ENCODE measurements at places on chromosomes 16 and 17.

- DNase-seq, result no peak
Measured at GRCh38 chr17:81139428-81139827, 25.9 kb upstream of the PVALEF start.

- no peak for DNase-seq
Measured at GRCh38 chr16:81461243-81461642, 16.6 kb downstream of the CMIP start.

- no peak for DNase-seq
Measured at GRCh38 chr17:67582673-67583081, 135.1 kb upstream of the NOL11 start.

GRCh38 chr16:66847533-66848067 lies 3.4 kb downstream of the CA7 start:
- no peak for DNase-seq

GRCh38 chr17:66714046-66715023 lies 120.6 kb upstream of the CACNG5 start:
- DNase-seq, result no peak

- no peak for DNase-seq
Measured at GRCh38 chr17:80783971-80784370, 207.7 kb upstream of the CHMP6 start.
